ENCODE measurements at places on chromosomes 2 and 18. TPM values are rescaled to one million over a fixed set of nuclear protein-coding genes. Genes with fewer than 3 reads are reported as not detected.

DNA sequence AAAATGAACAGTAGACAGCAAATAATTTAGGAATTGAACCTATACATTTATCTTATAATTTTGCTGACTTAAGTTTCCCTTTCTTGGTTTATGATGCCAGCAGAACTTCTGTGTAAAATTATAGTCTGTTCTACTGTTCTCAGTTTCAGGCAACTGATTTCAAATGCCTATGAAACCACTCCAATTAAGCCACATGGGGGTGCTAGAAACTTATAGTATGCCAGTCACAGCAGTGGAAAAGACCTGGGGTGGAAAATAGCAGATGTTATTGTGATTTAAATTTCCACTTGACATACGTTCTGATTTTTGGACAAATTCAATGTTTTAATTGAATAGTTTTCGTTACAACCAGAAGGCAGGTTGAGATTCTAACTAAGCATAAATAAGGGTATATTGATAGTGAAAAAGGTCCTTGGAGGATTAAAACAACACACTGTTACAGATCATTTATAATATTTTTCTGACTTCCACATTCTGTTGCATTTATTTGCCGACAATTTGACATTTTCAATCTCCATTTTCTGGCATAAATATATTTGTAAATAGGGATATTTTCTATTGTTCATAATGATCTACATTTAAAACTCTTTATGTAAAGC, 61.4 kb downstream of the CPS1 start:
- H3K36me3 ChIP-seq, result no peaks in the 10 kb centered on the region
- no peaks in the 10 kb centered on the region for H3K4me1 ChIP-seq
- no peak overlapping the region for H3K4me3 ChIP-seq

DNA sequence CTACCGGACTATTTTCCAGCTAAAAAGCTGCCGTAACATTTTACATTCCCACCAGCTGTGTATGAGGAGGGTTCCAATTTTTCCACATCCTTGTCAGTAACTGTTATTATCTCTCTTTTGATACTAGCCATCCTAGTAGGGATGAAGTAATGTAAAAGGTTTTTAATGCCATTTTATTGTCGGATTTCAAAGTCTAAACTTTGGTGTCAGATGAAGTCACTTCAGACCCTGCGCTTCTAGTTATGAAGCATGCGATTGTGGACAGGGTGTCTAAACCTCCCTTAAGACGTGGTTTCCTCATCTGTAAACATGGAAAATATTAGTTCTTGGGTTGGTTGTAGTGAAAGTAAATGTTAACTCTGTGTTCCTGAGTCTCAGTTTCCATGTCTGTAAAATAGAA, 4.7 kb downstream of the DGKD start:
- peaks cover 59% of the 10 kb centered on the region for H3K4me1 ChIP-seq
- no peaks in the 10 kb centered on the region for H3K27me3 ChIP-seq
- no peak for DNase-seq
- no peaks in the 10 kb centered on the region for H3K36me3 ChIP-seq
- no peak overlapping the region for H3K4me3 ChIP-seq
- H3K27ac ChIP-seq, result no peak overlapping the region

DNA sequence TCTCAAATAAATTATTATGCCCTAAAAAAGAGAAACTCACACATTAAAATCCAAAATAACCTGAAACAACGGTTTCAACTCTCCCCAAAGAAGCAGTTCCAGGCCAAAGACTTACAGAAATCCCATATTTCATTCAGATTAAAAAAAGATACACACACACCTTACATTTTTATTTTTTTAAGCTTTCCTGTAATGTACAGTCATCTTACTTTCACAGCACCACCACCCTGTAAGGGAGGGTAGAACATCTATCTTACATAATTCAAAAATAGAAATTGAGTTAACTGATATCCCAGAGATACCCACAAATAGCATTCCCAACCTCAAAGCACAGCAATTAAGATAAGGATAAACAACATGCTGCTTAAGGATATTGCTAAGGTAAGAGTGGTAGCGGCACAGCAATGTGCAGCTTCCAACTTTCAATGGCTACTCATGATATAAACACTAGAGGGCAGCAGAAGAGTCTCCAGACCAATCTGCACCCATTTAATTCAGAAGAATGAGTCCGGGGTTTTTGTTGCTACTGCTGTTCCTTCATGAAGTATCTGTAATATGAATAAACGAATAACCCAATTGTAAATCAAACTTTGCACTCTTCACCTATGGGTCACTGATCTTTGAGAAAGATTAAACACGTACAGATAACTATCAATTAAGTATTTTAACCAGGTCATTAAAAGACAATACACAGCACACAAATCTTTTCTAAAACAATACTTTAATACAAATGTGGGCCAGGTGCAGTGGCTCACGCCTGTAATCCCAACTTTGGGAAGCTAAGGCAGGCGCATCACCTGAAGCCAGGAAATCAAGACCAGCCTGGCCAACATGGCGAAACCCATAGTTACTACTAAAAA, 11.3 kb downstream of the GFPT1 start:
- peak overlapping the region; percentile 18 for H3K27ac ChIP-seq
- no peaks in the 10 kb centered on the region for H3K27me3 ChIP-seq
- H3K4me1 ChIP-seq, result peaks cover 5% of the 10 kb centered on the region
- H3K36me3 ChIP-seq, result no peaks in the 10 kb centered on the region

The SERPINB7 gene
- total RNA-seq, result not detected

The CDK15 gene
- total RNA-seq, result not detected

- H3K27me3 ChIP-seq, result no peaks in the 10 kb centered on the region
- H3K4me1 ChIP-seq, result no peaks in the 10 kb centered on the region
- H3K4me3 ChIP-seq, result no peak overlapping the region
- no peak overlapping the region for H3K27ac ChIP-seq
Measured at GRCh38 chr2:16194530-16194929, 254.2 kb downstream of the MYCN start.

- no peaks in the 10 kb centered on the region for H3K27me3 ChIP-seq
- peaks cover 21% of the 10 kb centered on the region for H3K4me1 ChIP-seq
- H3K36me3 ChIP-seq, result no peaks in the 10 kb centered on the region
- no peak for DNase-seq
Measured at GRCh38 chr2:65530547-65531320, 98.3 kb upstream of the SPRED2 start.

The DNER gene
- total RNA-seq, result not detected

The TTC32 gene
- 16.8 TPM for total RNA-seq

GRCh38 chr2:124647245-124647644, 622.2 kb downstream of the CNTNAP5 start:
- H3K36me3 ChIP-seq, result no peaks in the 10 kb centered on the region
- DNase-seq, result no peak
- no peaks in the 10 kb centered on the region for H3K4me1 ChIP-seq
- H3K4me3 ChIP-seq, result no peak overlapping the region
- no peaks in the 10 kb centered on the region for H3K27me3 ChIP-seq
- H3K27ac ChIP-seq, result no peak overlapping the region

The CXCR1 gene
- total RNA-seq, result not detected

GRCh38 chr2:63842149-63843061, 709 bp downstream of the UGP2 start:
- no peaks in the 10 kb centered on the region for H3K36me3 ChIP-seq
- peaks cover 35% of the 10 kb centered on the region for H3K4me1 ChIP-seq
- peak overlapping the region; percentile 95 for H3K4me3 ChIP-seq

- no peak overlapping the region for H3K4me3 ChIP-seq
- H3K27me3 ChIP-seq, result no peaks in the 10 kb centered on the region
- peak; percentile 29 for DNase-seq
- H3K27ac ChIP-seq, result no peak overlapping the region
Measured at GRCh38 chr2:205948883-205949282, 137.1 kb downstream of the INO80D start.

GRCh38 chr2:157414050-157414449, 29.8 kb downstream of the CYTIP start:
- no peak for DNase-seq
- no peaks in the 10 kb centered on the region for H3K36me3 ChIP-seq
- H3K4me3 ChIP-seq, result no peak overlapping the region
- H3K27me3 ChIP-seq, result no peaks in the 10 kb centered on the region
- H3K4me1 ChIP-seq, result peaks cover 11% of the 10 kb centered on the region

DNA sequence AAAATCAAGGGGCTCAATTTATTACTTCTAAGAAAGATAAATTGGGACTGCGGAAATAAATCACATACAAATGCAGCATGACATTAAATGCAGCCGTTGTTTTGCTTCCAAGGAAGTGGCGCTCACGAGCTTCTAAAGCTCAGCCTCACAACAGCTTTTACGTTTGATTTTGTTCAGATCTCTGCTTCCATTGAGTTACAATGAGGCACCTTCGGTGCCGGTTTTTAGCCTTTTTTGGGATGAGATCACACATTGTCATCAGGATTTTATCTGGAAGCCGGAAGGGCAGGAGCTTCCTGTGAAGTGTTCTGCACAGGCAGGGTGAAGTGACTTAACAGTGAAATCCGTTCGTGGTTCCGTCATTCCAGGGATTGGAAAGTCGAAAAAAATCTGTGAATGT, 209.8 kb downstream of the DCDC2C start:
- H3K36me3 ChIP-seq, result no peaks in the 10 kb centered on the region
- no peak for DNase-seq
- H3K4me1 ChIP-seq, result no peaks in the 10 kb centered on the region

- H3K4me1 ChIP-seq, result no peaks in the 10 kb centered on the region
- no peak overlapping the region for H3K4me3 ChIP-seq
- H3K36me3 ChIP-seq, result no peaks in the 10 kb centered on the region
- H3K27ac ChIP-seq, result no peak overlapping the region
- no peak for DNase-seq
Measured at GRCh38 chr2:179768765-179769164, 92.6 kb downstream of the ZNF385B start.

GRCh38 chr2:140905083-140905781, 1225.6 kb downstream of the LRP1B start:
- DNase-seq, result no peak
- no peak overlapping the region for H3K27ac ChIP-seq
- no peaks in the 10 kb centered on the region for H3K27me3 ChIP-seq
- H3K4me1 ChIP-seq, result no peaks in the 10 kb centered on the region
- H3K36me3 ChIP-seq, result no peaks in the 10 kb centered on the region

The LOXHD1 gene
- total RNA-seq, result not detected

DNA sequence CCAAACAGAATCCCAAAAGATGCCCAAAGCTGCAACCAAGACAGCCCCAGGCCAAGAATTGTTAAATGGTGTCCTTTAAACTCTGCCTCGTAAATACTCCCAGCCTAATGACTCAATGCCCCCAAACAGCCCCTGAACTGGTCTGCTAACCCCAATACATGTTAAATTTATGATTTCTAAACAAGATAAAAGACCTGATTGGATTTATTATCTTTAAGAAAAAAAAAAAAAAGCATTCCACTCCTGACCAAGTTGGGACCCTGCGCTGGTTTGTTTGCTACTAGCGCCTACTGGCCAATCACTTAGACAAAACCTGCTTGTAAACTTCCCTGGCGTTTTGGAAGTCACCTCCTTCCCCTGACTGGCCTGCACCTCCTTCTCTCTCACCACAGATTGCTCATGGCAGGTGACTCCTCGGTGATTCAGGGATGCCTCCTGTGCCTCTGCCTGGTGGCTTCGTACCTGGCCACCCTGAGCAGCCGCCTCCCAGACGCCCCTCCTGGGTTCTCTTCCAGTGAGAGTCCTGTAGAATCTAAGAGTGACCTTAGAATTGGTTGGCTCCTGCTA, 121.3 kb downstream of the BCL11A start:
- H3K4me1 ChIP-seq, result peaks cover 24% of the 10 kb centered on the region
- H3K4me3 ChIP-seq, result no peak overlapping the region
- H3K36me3 ChIP-seq, result no peaks in the 10 kb centered on the region

DNA sequence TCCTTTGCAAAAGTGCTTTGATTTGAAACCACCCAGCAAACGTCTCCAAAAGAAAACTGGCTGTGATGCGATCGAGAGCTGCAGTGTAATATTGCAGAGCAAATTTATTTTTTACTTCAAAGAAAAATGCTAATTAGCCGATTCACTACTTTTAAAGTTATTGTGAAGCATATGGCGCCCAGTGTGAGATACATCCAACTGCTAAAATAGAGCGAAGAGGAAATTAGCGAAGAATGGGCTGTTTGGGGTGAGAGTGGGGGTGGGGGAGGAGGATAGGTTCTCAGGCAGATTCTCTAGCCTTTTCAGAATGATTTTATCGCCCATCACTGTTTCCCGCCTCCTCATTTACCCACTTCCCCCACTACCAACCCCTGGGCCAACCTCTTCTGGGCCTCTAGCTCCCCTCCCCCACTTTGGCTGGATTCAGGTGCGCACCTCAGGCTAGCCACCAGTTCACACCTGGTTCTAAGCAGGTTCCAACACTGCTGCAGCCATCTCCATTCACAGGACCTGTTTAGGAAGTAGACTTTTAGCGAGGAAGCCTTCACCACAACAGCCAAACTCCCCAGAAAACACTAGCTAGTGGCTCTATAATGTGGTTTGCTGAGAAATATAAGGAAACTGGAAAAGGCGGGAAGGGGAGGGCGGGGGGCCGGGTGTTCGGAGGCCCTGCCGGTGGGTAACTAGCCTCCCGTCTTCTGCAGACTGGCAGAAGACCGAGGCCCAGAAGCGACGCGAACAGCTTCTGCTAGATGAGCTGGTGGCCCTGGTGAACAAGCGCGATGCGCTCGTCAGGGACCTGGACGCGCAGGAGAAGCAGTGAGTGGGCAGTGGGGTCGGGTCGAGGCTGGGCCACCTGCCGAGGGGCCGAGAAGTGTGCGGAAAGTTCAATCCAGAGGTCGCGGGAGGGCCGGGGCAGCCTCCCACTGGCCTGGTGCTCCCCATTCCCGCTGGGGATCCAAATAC, 6.0 kb upstream of the OTX1 start:
- H3K36me3 ChIP-seq, result no peaks in the 10 kb centered on the region
- H3K27ac ChIP-seq, result no peak overlapping the region
- H3K4me3 ChIP-seq, result no peak overlapping the region
- no peak for DNase-seq
- no peaks in the 10 kb centered on the region for H3K27me3 ChIP-seq
- peaks cover 5% of the 10 kb centered on the region for H3K4me1 ChIP-seq

DNA sequence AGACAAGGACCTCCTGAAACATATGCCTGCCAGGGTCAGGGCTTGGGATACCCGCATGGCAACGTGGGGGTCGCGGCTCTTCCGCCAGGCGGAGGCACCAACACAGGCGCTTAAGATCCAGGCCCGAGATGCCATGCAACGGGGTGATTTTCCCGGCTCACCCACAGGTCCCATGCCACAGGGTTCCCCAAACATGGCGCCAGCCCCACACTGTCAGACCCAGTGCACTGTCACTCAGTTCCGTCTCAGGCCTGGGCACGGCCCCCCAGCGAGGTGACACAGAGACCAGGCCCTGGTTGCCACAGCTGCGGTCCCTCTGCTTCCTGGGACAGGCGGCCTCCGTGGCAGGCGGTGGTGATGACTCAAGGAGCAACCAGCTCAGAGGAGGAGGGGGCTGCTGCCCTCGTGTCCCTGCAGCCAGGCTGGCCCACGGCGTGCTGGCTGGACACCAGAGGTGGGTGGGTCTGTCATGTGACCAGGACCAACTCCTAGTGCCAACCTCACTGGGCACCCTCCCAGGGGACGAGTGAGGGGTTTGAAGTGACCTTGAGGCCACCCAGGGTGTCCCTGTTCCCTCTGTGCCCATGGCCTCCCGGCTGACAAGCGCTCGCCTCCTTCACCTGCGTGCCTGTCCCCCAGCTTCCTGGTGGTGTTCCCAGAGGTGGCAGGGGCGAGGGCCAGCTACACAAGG, 4.9 kb downstream of the PDCD1 start:
- H3K4me3 ChIP-seq, result no peak overlapping the region
- peak; percentile 16 for DNase-seq
- no peaks in the 10 kb centered on the region for H3K36me3 ChIP-seq
- H3K27ac ChIP-seq, result no peak overlapping the region
- H3K27me3 ChIP-seq, result no peaks in the 10 kb centered on the region
- H3K4me1 ChIP-seq, result no peaks in the 10 kb centered on the region

Measured in Caco-2 (cell line).